ENCODE measurements at places on chromosomes 2 and 18.

- DNase-seq: no peak
Measured at GRCh38 chr18:36281936-36282335, 15.6 kb upstream of the FHOD3 start.

- peak; percentile 84 for DNase-seq
Measured at GRCh38 chr2:223545830-223546229, 56.3 kb downstream of the SCG2 start.

DNA sequence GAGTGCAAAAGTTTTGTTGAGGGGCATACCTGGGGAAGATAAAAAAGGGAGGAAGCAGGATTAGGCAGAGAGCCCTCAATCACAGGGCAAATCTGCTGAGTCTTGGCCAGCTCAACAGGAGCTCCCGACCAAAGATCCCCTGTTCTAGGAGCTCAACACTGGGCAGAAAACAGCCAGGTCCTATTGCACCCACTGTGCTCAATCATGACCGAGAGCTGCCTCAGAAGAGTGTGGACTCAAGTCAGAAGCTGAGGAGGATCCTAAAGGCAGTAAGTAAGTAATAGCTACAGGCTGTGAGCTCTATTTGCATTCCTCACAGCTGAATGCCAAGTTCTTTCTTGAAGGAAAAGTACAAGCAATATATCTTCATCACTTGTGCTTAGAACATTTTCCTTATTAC lies 334.4 kb upstream of the NRP2 start:
- no peak for DNase-seq

DNA sequence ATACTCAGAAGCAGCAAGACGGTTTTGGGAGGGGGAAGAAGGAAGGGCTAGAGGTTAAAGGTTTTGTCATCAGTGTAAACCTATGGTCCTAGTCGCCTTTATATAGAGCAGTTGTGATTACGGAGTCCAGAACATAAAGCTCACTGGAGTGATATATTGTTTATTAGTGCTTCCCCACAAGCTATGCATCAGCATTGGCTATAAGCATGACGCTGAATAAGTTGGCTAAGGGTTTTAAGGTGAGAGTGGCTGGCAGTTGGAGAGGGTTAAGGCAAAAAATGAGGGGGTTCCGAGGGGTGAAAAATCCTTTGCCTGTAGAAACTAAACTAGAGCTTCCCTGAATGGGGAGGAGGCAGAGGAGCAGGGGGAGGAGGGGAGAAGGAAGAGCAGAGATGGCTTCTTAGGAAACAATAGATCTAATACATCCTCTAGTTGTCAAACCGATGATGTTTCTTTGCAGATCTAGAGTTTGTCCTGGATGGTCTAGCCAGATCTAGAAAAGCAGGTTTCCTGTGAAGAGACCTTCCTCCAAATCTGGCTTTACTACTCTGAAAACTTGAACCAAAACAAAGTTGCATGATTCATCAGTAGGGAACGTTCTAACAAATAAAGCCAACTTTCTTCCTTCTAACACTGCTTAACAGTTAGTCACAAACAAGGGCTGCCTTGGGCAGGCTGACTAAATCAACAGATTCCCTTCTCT lies 2.5 kb downstream of the KLF7 start:
- DNase-seq: no peak

DNA sequence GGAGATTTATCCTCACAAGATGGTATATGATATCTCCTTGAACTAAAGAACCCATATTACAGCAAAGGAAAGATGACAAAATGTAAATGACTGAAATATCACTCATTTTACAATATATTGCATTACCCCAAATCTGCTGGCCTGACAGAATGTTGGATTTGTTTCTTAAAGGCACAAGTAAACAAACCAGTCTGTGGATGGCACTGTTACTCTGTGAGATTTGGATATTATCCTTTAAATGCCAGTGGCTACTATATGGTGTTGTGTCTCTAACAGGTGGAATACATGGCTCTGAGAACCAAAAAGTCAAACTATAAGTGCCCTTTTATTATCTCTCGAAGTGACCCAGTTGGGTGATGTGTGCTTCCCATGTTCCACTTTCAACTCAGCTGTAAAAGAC lies 125.7 kb downstream of the PDE1A start:
- no peak for DNase-seq

- no peak for DNase-seq
Measured at GRCh38 chr18:61554117-61554776, 221.0 kb downstream of the CDH20 start.

DNA sequence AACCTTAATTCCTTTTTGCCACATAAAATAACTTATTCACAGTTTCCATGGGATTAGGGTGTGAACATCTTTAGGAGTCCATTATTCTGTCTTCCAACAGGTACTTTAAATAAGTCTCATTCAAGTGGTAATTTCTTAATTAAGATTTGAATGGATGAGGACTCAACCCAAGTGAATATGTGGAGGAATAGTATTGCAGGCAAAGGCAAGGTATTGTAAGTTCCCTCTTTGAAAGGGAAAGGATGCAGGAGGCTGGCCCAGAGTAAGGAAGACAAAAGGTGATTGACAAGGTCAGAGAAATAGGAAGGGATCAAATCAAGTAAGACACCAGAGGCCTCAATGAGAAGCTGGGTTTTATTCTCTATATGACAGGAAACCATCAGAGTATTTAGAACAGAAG lies 238.2 kb upstream of the RBMS1 start:
- no peak for DNase-seq

DNA sequence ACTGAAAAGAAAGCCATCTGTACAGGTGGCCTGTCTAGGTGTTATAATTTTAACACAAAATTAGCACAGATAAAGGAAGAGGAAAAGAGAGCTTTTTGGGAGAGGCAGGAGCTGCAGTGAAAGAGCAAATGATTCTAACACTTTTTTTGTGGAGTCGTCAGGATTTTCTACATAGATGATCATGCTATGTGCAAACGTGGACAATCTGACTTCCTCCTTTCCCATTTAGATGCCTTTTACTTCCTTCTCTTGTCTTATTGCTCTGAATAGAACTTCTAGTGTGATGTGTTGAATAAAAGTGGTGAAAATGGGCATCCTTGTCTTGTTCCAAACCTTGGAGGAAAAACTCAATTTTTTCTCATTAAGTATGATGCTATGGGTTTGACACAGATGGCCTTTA lies 334.5 kb downstream of the NBAS start:
- no peak for DNase-seq

GRCh38 chr2:77228391-77228790 lies 293.8 kb downstream of the LRRTM4 start:
- no peak for DNase-seq

DNA sequence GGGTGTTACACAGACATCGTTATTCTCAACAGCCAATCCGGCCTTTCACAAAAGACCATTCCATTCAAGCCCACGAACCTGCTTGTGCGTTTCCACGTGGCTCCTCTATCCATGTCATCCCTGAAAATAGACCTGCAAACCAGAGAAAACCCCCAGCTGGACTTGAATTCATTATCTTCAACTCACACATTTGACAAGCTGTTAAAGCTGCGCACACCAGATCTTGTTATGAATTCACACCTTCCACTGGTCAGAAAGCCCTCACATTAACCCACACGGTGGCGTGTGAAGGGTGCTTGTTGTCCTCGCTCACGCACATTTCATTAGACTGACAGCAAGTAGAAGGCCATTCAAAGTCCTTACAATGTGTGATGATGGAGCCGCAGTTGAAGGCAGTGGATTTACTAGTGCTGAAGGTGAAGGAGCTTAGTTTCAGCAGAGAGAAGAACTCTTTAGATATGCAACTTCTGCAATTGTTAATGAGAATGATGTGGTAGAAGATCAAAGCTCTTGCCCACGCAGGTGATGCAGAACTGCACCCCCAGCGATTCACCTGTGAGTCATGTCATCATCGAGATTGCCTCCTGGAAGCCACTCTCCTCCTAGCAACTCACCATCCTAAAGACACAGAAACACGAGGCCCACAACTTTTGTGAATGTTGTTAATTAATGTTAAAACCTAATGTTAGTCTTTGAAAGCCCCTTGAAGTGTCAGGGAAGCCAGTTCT lies 224.8 kb upstream of the SOX11 start:
- no peak for DNase-seq

- DNase-seq: no peak
Measured at GRCh38 chr2:69036926-69037325, 23.9 kb downstream of the ANTXR1 start.

GRCh38 chr2:172726172-172726735 lies 9.4 kb upstream of the RAPGEF4 start:
- no peak for DNase-seq

DNA sequence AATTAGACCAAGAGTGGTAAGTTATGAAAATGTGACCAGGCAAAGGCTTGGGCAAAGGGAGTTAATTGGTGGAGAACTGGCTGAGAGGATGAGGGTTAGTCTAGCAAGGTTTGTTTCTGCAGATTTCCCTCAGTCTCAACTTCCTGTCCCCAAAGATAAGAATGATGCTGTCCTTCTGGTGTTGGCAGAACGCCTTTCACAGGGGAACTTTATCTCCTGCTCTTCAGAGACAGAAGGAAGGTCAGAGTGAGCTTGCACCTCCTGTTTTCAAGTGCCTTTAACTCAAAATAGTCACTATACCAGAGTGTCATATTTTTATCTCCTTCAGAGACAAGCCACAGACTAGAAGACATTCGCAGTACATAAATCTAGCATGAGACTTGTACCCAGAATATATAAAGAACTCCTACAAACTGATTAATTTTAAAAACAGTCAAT lies 95.7 kb downstream of the TEX51 start:
- DNase-seq: no peak

DNA sequence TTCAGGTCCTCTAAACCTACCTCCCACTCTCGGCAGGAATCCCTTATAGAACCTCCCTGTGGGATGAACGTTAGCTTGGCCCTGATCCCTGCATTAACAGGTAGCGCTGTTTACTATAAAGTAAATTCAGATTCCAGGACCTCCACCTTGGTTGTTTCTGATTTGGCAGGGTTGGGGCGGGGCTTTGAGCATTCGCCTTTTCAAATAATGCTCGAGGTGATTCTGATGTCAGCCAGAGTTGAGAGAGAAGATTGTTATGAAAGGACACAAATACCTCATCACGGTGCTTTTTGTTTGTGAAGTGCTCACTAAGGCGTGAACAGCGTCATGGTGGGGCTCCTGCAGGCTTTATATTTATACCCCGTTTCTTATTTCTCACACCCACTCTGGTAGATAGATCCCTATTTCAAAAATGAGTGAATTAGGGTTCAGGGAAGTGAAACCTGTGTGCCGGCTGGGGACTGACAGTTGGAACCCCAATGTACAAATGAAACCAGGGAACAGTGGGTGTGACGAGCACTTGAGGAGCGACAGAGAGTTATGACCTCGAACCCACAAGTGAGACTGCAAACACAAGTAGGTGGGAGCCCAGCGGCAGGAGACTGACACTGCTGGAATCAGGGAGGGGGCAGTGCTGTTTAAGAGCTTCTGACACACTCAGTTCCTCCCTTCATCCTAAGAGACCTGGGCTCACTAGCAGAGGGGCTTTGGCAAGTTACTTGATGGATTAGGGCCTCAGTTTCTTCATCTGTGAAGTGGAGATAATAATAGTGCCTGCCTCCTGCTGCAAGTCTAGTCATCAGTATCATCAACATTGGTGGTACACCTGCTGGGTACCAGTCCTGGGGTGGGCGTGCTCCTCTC lies 14.2 kb upstream of the CXCR4 start:
- DNase-seq: no peak

DNA sequence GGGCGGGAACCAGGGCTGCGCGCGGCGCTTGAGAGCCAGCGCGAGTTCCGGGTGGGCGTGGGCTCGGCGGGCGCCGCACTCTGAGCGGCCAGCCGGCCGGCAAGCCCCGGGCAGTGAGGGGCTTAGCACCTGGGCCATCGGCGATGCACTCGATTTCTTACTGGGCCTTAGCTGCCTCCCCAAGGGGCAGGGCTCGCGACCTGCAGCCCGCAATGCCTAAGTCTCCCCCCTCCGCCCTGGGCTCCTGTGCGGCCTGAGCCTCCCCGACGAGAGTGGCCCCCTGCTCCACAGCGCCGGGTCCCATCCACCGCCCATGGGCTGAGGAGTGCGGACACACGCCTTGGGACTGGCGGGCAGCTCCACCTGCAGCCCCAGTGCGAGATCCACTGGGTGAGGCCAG lies 36.5 kb upstream of the MAP2 start:
- no peak for DNase-seq

GRCh38 chr2:187165936-187166610 lies 282.0 kb downstream of the CALCRL start:
- no peak for DNase-seq

DNA sequence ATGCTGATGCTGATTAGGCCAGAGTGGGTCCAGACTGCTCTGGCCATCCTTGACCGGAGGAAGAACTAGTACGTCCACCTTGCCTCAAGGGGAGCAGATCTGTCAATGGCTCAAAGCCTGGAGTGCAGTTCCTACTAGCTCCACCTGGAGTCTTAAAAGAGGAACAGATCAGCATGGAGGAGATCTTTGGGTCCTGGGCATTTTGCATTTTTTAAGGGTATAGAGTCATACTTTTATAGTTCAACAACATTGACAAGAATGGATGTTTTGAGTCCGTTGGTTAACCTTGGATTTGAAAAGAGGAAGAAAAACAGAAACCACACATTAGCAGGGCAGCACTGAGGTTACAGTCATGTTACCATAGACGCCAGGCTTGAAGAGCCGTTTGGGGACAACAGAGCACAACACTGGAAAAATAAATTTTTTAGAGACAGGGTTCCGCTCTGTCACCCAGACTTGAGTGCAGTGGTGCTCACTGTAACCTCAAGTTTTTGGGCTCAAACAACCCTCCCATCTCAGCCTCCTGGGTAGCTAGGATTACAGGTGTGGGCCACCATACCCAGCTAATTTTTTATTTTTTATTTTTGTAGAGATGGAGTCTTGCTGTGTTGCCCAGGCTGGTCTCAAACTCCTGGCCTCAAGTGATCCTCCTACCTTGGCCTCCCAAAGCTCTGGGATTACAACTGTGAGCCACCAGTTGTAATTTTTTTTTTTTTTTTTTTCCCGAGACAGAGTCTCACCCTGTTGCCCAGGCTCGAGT lies 78.5 kb downstream of the PRKCE start:
- DNase-seq: no peak

DNA sequence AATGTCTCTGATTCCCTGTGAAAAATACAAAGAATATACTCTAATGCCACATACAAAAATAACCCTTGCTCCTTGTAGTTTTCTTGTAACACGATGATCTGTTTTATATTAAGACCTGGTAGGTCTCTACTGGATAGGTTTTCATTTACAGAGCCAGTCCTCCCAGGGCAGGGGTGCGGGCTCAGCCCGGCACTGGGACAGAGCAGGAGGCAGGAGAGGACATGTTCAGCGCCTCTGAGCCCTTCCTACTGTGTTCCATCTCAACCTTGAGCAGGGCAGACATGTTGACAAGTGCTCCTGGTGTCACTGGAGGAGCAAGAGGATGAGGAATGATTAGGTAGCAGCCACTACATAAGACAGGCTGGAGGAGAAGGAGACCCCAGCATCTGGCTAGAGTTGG lies 335.5 kb downstream of the INSIG2 start:
- no peak for DNase-seq

GRCh38 chr2:231711677-231712450 lies 3.5 kb downstream of the PTMA start:
- DNase-seq: no peak

Measured in SHP77 (cell line).